ENCODE measurements at places on chromosomes 1 and 21.
A peak's percentile ranks its signal among the peaks of the same experiment; 100 is the strongest.

DNA sequence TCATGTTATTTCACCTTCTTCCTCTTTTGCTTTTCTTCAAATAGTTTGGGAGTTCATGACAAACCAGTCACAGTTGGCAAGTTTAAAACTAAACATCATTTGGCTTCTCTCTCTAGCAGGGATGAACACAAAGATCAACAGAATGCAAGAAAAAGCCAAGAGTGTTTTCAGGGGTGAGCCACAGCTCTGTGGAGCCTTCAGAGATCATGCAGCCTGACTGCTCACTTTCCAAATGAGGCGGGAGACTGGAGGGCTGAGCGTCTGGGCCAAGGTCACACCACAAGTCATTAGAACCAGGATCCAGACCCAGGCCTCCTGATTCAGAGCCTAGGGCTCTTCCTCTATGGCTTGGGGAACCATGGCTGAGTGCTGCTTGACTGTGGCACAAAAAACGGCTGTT is 2.7 kb downstream of the DPT start:
- no peak for DNase-seq

DNA sequence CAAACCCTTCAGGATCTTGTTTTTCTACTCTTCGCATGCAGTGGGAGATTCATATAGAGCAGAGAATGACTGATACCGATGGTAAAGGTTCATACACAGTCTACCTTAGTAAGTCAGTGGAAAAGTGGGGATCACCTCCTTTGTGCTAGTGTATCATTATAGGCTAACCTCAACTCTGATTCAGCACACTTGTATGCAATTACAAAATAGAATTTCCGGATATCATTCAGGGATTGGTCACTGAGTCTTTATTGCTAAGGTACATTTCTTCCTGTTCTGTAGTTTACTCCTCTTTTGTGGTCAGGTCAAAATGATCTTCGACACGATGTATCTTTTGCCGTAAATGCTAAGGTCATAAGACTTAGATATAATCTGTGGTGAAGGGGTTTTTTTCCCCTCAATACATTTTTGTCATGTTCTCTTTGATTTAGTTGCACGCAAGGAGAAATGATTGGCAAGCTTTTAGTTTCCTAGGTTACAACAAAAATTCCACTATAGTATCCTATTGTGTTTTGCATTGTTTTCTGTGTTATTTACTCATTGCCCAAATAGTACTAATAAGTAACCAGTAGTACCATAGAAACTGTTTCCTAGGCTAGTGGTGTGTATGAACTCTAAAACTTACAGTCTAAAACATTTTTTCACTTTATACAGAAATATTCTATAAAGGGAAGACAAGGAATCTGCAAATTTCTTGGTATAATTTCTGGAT is 35.7 kb upstream of the PLA2G4A start:
- no peak for DNase-seq

GRCh38 chr1:204420039-204421004 is 8.7 kb upstream of the PPP1R15B start:
- no peak for DNase-seq

DNA sequence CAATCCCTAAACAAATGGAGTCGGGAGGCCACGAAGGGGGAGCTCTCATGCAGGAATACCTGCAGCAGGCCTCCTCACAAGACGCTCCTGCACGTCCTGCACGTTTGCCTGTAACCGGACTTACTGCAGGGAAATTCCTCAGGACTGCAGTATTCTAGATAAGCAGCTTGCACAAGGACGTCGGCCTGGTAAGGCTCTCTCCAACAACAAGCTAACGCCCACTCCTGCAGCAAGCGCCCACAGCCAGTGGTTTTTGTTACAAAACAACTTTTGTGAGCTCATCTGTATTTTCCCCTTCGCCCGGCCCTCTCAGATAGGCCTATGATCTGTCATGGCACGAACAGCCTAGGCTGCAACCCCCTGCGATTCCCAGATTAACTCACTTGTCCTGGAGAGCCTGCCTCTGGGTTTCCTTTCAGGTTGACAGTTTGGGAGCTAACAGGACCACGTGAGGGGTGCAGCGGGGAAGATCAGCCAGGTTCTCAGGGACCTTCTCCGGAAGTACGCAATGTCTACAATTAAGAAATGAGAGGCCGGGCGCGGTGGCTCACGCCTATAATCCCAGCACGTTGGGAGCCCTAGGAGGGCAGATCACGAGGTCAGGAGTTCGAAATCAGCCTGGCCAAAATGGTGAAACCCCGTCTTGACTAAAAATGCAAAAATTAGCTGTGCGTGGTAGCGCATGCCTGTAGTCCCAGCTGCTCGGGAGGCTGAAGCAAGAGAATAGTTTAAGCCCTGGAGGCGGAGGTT is 921 bp upstream of the MIB2 start:
- DNase-seq = no peak

DNA sequence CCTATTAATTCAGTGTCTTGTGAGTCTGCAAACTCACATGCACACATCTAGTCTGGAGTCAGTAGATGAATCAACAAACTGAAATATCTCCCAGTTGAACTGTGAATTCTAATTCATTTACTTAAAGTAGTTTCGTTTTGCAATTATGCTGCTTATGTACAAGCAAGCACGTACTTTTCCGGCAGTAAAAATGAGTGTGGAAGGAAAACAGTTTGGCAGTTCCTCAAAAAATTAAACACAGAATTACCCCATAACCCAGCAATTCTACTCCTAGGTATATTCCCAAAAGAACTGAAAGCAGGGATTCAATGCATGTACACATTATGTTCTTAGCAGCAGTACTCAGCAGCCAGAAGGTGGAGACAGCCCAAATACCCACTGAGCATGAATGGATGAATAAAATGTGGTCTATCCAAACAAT is 49.3 kb downstream of the GNB1 start:
- DNase-seq = no peak

- no peak for DNase-seq
Measured at GRCh38 chr21:44867999-44868700, 5.3 kb downstream of the PTTG1IP start.

GRCh38 chr1:203763505-203763904 is 1.5 kb upstream of the LAX1 start:
- no peak for DNase-seq

- DNase-seq = no peak
Measured at GRCh38 chr1:160078512-160079195, 2.7 kb upstream of the KCNJ9 start.

- DNase-seq = peak; percentile 94
Measured at GRCh38 chr1:43389326-43390313, at the start of the genes MED8 and SZT2. MED8 (minus strand) TSS chr1:43389800; CDS start chr1:43389764, 36 bp downstream. SZT2 (plus strand) TSS chr1:43389899; CDS start chr1:43389969, 70 bp downstream.

- DNase-seq = no peak
Measured at GRCh38 chr1:96840396-96840795, 118.8 kb downstream of the PTBP2 start.

- DNase-seq = no peak
Measured at GRCh38 chr1:71918630-71919029, 363.7 kb downstream of the NEGR1 start.

DNA sequence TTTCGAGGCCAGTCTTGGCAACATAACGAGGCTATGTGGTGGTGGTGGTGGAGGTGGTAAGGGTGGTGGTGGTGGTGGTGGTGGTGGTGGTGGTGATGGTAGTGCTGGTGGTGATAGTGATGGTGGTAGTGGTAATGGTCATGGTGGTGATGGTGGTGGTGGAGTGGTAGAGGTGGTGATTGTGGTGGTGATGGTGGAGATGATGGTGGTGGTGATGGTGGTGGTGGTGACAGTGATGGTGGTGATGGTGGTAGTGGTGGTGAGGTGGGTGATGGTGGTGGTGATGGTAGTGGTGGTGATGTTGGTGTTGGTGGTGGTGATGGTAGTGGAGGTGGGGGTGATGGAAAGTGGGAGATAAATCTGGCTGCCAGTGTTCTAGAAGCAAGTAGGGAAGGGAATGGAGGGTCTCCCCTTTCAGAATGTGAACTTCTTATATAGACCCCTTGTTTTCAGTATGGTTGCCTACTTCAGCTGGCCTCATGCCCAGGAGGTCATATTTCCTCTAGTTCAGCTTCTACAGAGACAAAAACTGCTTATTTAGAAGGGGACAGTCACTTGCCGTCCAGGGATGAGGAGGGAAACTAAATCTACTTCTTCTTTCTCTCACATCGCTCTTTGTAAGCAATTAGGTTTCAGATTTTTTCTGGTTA is 27.5 kb downstream of the SH3BGR start:
- DNase-seq = no peak

DNA sequence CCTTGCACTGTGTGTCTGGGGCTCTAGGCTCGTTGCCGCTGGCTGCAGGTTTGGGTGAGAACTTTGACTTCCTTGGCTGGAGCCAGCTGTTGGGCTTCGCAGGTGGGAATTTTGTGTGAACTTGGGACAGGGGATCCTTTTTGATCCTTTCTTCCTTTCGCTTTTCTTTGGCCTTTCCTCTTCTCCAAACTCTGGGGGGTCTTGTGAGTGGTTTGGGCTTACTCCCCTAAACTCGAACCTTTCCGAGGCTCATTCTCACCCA is 643 bp downstream of the COQ8A start:
- no peak for DNase-seq

DNA sequence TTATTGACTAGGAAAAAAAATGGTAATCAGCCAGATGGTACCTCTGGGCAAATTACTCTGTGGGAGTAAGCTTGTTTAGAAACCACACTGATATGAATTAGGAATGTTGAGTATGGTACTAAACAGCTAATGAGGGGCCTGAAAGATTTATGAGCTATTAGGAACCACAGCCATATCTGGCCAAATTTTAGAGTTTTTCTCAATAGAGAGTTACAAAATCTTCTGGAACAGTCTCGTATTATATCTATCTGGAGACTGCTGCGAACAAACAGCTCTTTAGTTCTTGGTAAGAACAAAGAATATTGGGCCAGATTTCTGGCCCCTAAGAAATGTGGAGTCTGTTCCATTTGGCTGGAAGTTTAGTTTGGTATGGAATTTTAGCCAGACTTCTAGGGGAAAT is 4.9 kb upstream of the PODN start:
- DNase-seq = no peak

GRCh38 chr1:62006690-62007089 is 188.0 kb upstream of the L1TD1 start:
- no peak for DNase-seq

DNA sequence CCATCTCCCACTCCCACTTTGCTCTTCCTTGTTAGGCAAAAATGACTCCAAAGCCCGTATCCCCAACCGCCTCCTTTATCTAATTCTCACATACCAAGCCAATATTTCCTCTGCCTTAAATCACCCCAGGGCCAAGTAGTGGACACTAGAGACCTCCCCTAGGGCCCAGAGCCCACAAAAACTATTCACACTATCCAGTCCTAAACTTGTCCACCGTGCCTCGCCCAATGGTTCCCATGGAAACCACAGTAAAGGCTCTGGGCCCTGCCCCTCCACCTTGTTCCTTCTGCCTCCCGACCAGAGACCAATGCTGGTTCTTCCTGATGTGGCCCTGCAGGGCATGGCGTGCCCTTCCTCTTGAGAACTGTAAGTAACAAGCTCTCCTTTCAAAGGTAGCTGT is 11.8 kb downstream of the CFAP107 start:
- no peak for DNase-seq

DNA sequence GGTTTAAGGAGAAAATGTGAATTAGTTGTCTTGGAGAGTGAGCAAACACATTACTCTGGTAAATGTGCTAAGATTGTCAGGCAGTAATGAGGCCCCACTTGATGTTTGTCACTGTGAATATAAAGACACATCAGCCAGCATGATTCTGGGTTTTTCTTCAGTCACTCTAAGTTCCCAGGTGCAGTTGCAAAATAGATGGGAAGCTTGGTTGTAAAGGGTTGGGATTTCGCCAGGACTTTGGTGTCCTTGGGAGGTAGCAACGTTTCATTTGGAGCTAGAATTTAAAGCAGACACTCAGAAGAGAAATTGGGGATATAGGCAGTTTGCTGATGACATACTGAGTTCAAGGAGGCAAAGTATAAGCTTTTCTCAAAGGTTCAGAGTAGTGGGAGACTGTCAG is 154.3 kb downstream of the MAST2 start:
- no peak for DNase-seq

- no peak for DNase-seq
Measured at GRCh38 chr1:172122381-172122780, 281.1 kb downstream of the DNM3 start.

DNA sequence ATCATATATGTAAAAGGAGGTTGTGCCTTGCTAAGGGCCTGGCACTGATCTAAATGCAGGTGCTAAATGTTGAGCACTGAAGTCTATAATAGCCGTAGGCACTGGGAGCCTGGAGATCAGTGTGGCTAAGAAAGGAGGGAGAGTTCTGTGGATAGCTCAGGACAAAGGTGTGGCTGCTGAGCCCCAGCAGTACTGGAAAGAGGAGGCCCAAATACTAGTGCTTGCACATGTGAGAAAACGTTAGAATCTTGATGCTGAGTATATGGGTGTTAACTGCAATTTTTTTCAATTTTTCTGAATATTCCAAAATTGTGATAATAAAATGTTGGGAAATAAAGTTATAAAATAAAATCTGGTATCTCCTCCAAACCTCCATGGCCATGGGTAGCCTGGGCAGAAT is 62.5 kb upstream of the PTGFRN start:
- no peak for DNase-seq

GRCh38 chr1:39524591-39525365 is 33.3 kb downstream of the BMP8A start:
- DNase-seq = no peak

DNA sequence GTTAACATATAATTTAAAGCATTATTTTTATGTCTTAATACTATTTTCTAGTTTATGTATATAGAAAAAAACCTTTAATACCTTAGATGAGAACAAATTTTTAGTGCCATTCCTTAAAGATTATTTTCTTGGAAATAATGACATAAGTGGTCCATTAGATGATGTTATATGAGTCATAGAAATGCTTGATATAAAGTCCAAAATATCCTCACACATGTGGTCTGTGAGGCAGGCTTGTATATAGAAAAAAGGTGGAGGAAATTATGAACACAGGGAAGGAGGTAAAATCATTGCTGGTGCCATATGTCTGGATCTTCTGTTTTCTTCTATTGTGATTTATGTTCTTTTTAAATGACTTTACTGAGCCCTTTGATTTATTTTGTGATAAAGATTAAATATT is 79.3 kb downstream of the MAP3K7CL start:
- DNase-seq = no peak

DNA sequence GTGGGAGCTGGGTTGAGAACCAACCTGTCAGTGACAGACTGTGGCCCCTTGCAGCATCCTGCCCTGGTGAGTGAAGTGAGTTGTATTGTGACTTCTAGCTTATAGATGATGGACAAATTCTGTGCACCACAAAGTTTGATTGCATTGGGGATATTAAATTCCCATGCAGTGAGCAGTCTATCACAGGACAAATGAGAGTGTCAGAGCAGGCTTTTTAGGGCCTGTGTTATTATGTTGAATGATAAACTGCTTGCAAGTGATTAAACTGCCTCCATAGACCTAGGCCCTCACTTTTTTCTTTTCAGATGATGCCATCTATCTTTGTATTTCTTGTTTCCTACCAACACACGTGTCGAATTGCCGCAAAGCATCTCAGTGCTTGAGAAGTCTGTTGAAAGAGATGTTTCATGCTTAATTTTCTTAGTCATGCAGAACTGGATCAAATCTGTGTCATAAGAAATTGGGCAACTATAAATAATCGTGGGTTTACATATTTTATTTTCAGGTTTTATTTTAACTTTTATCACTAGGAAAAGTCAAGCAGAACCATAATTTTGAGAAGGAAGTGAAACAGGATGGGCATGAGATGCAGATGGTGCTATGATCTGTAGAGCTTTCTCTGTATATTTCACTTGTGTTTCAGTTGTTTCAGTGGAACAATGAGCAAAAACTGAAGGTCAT is 199.2 kb downstream of the S1PR1 start:
- no peak for DNase-seq

All from HS-27A (cell line).